T-helper 9 cell (primary cell): ENCODE measurements at places on chromosomes 2 and 18.

DNA sequence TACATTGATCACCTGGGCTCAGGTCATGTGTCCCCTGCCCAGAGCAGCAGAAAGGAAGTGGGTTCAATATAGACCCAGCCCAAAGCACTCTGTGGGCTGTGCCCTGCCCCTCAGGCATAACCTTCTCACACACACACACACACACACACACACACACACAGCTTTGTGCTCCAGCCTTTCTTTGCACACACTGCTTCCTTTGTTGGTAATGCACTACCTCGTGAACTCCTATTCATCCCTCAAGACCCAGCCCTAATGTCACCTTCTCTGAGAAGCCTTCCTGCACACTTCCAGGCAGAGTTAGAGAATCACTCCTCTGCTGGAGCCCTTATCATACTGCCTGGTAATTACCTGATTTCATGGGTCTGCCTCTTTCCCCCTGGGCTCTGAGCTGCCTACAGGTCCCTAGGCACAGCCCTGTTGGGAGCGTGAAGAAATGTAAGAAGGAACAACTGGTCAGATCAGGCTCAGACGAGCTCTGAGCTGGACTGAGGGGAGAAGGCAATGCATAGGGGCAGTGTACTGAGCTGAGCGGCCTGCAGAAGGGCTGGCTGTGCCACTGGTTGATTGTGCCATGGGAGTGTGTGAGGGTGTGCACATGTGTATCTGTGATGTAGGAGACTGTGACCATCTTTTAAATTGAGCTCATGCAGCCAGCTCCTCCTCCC lies 210.3 kb downstream of the GLI2 start:
- DNase-seq: no peak

DNA sequence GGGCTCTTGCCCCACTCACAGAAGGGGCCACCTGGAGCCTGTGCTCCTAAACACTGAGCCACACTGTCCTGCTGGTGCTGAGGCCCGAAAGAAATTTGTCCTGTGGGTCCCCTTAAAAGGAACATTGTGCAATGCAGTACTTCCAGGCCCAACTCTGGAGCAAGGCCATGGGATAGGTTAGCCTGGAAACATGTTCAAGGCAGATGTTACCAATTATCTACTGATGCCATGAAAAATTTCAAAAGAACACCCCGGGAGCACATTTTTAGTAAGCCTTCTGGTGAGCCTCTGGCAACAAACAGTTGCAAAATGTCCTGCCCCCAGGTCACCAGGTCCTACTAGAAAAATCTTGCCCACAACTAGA lies 12.3 kb upstream of the PTMA start:
- no peak for DNase-seq

DNA sequence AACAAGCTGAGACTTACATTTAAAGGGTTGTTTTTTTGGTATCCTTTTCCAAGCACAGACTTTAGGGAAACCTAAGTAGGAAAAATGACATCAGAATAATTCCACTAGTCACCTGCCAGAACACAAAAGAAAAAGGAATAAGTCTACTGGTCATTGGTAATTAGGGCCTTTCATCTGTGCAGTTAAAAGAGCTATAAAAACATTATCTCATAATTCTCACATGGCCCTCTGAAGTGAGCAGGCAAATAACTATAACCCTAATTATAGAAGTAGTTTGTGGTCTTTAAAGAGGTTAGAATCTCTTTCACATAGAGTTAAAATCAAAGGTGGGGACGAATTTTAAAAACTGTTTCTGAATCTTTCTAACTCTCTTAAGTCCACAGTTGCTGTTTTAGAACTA lies 111.1 kb upstream of the B3GNT2 start:
- DNase-seq: no peak

- no peak for DNase-seq
Measured at GRCh38 chr2:120771111-120771780, 35.6 kb downstream of the GLI2 start.

DNA sequence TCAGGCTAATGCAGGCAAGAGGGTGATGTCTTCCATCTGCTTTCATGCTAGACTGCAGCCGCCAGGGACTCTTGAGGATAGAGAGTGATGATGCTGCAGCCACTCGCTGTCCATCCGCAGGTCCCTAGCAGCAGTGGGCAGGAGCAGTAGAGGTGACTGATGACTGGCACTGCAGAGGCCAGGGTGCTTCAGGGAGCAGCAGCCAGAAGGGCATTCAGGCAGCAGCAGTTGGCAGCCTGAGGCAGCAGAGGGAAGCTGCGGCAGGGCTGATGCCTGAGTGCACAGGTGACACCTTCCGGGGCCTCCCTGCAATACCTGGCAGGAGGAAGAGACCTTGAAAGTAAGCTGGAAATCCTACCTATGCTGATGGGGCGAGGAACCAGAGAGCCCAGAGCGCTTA lies 214.2 kb downstream of the ICOS start:
- no peak for DNase-seq

GRCh38 chr2:236976266-236977062 lies 109.2 kb upstream of the COPS8 start:
- DNase-seq: no peak

DNA sequence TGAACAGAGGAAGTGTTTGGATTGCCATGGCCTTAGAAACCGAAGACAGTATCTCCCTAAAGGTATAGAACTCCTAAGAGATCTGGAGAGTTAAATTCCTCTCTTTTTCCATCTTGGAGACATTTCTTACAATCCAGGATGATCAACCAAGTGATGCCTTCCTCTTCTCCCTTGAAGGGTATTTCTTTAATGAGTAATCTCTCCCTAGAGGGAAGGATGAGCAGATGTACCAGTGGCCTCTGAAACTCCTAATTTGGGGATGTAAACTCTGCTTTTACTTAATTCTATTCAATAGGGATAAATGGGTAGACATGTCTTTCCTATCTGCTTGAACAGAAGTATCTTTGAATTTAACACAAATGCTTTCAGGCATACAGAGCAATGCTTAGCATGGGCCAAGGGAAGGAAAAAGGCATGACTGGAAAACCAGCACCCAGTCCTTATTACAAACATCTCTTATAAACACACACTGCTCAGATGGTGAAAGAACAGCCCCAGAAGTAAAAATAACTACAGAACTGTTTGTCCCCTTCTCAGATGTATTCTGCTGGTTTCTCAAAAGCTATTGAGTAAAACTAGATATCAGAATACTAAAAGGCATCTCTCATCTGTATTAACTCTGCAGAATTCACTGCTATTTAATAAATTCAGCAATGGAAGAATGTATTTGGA lies 4.7 kb upstream of the THNSL2 start:
- DNase-seq: no peak
